ENCODE measurements at places on chromosomes 4 and X.

DNA sequence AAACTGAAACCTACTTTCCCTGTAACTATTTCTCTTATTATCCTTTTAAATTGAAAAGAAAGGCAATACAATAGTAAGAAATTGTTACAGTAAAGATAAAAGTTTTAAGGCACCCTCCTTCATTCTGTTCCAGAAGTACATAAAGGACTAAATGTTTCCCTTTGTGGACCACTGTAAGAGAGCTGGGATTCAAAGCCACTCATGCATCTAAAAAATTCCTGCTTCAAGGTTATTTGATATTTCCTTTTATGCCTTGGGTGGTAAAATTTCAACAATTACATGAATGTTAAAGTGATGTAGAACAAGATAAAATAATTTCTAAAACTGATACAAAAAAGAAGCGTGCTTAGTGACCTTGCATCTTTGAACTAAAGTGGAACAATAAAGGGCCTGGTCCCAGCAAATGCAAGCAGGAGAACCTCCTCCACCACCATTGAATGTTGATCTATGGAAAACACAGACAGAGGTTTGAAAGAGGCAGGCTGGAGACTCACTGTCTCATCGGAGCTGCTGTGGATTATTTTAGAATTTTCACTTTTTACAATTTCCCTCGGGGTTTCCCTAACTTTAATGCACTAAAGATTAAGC is 42.3 kb upstream of the PRSS12 start:
- DNase-seq = no peak

GRCh38 chrX:14590693-14591424 is 61.5 kb downstream of the GLRA2 start:
- no peak for DNase-seq

DNA sequence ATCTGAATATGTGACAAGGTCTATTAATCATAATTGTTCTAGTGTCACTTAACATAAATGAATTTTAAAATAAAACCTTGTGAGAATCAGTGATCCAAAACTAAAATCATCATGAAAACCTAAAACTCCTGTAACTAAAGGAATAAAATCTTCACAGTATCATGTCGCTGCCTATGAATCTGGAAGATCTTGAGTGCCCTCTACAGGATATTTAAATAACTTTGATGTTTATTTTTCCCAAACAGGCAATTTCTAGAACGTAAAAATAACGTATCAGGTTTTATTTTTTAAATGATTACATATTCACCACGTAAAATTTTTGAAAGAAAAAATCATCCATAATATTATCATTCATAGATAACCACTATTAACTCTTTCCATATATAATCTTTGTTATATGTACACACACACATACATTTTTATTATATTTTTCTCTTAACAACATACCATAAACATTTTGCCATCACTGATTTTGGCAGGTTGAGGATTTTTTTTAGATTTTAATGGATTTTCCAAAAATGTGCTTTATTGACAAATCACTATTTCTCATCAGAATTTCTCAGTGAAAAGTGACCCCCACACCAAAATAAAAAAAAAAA is 79.6 kb downstream of the COMMD8 start:
- DNase-seq = peak; percentile 14

DNA sequence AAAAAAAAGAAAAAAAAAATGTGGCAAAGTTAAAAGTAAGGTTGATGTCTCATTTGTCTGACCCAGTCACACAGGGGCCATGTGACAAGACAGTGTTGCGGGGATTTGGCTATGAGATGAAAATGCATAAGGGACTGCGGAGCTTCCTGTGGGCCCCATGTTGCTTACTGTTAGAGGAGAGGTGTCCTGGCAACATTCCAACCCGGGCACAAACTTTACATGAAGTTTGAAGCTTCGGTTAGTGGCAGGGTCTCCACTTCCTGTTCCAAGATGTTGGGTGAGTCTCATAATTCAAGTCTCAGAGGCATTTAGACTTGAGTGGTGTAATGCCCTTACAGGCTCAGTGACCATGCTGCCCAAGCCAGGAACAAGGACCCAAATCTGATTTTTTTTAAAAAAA is 111.3 kb downstream of the MAML3 start:
- DNase-seq = no peak

GRCh38 chrX:5976332-5976731 is 252.3 kb downstream of the NLGN4X start:
- no peak for DNase-seq

- no peak for DNase-seq
Measured at GRCh38 chr4:168240821-168241220, 77.7 kb downstream of the DDX60 start.

DNA sequence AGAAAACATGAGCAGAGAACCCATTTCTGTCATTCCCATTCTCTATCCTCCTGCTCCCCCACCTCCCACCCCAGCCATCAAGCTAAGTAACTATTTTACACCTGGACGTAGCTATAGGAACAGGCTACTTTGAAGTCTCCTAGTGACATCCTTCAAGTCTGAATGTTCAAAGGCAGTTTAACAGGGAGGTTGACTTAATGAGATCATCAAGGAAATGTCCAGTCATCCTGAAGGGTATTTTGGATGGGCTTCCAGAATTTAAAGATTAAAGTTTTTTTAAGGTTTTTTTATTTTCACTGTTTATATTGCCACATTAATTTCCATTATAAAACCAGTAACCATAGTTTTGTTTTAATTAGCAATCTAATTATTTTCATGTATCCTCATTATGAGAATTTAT is 41.1 kb downstream of the HPF1 start:
- DNase-seq = no peak

DNA sequence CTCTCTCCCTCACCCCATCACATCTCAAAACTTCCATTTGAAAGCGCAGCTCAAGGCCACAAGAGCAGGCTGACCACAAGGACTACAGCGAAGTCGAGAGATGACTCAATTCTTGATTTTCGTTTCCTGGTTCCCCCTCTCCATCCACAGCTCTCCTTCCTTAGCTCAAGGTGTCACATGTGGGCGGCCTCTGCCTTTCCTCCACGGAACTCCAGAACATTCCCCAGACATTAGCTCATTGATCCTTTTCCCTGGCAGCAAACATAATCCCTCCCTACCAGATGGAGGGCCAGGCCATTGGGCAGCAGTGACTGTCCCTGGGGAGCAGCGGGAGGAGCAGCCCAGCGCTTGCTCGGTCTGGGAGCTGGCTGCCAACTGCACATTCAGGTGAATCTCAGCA is 56.3 kb downstream of the CCDC149 start:
- no peak for DNase-seq

GRCh38 chr4:103012060-103012459 is 7.4 kb downstream of the SLC9B1 start:
- no peak for DNase-seq

- no peak for DNase-seq
Measured at GRCh38 chr4:139278912-139279759, 889 bp downstream of the MGARP start.

- DNase-seq = no peak
Measured at GRCh38 chr4:106978046-106978774, 57.9 kb downstream of the DKK2 start.

- no peak for DNase-seq
Measured at GRCh38 chr4:40908297-40908696, 158.5 kb downstream of the NSUN7 start.

DNA sequence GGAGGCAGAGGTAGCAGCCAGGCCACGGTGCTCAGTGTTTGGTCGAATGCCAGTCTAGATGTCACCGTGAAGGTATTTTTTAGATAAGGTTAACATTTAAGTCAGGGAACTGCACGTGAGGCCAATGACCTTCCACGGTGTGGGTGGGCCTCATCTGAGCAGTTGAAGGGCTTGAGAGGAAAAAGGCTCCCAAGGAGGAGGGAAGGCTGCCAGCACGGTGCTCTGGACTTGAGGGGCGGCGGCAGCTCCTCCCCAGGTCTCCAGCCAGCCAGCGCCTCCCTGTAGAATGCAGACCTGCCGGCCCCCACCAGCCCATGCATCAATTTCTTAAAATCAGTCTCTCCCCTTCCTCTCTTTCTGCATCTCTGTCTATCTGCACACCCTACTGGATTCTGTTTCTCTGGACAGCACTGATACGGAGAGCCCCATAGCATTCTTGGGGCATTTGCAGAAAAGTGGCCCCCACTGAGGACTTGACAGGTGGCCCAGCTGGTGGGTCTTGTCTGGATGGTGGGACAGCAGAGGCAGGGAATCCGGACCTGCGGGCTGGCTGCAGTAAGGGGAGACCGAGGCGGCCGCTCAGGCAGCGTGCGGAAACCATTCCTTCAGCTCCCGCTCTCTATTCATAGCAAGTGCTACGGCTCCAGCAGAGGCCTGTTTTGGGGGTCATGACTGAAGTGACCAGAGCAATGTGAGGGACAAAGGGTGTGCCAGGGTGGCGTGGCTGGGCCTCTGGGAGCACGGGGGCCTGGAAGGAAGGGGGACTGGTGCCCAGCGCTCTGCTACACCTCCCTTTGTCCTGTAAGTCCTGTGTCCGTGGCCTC is 7.9 kb upstream of the RGS12 start:
- no peak for DNase-seq

DNA sequence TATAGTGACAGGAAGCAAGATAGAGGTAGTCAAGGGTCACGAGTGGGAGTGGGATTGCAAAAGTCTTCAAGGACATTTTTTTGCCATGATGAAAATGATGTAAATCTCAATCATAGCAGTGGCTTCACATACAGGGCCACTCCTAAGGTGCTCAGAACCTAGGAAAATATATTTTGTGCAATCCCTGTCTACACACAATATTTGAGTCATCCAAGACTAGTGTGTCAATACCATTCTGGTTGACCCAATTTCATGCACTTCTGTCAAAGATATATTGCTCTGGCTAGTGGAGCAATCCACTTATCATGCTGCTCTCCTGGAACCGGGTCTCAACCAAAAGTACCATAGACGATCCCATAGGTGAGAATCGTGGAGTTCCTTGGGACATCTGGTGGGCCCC is 24.2 kb upstream of the XPNPEP2 start:
- no peak for DNase-seq

DNA sequence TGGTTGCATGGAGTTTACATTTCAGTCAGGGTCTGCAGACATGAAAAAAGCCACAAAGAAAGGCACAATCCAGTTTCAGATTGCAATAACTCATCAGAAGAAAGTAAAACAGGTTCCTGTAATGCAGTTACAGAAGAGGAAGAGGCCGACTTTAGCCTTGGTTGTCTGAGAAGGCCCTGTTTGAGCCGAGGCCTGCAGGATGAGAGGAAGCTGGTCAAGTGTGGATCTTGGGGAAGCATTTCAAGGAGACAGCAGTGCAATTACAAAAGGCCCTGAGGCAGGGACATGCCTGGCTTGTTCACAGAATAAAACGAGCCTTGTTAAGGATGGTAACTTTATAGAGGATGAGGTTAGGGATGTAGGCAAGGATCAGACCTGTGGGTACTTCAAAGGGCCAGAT is 62.4 kb downstream of the AFF2 start:
- no peak for DNase-seq

DNA sequence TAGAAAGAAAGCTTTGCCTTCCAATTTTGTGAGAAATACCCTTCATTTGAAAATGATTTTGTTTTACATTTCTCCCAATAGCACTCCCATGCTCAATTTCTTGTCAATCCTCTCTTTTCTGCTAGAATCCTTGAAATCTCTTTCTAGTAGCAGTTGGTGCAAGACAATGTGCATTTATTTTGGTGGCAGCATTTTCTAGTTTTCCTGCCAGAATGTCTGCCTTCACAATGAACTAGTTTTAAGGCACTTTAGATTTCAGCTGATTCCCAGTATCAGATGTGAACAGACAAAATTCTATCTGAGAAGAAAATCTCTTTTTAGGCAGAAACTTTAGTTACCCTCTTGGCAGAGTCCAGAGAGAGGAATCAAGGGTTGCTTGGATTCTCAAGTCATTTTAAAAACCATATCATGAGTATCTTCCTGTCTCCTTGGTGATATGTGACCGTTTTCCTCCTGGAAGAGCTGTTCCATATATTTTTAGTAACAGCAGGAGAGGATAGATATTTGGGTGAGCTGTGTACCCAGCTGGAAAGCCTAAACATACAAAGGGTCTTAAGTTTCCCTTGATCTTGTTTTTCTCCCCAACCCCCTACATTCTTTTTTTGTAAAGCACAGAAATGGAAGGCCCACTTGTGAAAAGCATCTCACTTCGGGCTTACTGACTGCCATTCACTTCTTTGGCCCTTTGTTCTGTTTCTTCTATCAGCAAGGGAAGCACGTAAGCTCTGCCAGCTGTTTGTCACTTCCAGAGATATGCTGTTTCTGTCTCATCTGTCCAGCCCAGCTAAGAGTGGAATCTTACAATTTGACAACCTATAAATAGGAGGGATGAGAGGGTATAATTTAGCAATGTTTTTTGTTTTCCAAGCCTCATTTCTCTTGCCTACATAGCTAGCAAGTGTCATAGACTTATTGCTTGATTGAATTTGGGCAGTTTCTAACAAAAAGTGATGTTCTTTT is 38.7 kb downstream of the TSPAN7 start:
- no peak for DNase-seq

GRCh38 chr4:164943192-164943591 is 34.3 kb downstream of the TRIM61 start:
- no peak for DNase-seq

DNA sequence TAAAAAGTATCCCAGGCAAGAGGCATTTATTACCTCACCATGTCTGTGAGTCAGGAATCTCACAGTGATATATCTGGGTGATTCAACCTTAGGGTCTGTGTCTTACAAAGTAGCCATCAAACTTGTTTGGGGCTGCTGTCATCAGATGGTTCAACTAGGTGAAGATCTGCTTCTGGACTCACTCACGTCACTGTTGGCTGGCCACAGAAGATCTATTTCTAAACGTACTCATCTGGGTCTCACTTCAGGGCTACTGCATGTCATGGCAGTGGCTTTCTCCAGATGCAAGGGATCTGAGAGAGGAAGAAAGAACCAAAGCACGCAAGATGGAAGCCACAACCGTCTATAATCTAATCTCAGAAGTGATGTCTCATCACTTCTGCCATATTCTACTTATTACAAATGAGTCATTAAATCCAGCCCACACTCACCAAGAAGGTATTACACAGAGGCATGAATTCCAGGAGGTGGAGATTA is 267.8 kb upstream of the ANKRD50 start:
- no peak for DNase-seq

GRCh38 chr4:129747756-129748155 is 651.8 kb downstream of the C4orf33 start:
- DNase-seq = no peak

DNA sequence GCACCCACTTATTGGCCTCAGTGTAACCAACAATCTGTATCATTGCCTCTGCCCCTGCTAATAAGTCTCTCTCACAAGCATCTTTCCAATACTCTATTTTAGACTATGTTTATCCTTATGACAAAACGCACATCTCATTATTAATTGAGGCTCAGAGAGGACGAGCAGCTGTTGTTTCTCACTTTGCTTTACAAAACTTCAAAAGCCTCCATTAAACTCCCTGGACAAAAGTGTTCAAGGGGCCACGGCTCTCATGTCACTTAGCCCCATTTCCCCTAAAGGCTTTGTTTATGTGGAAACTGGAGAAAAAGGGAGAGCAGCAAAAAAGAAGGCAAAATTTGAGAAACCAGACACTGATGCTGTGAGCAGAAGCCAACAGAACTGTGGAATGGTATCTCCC is 180.0 kb upstream of the LNX1 start:
- DNase-seq = no peak

DNA sequence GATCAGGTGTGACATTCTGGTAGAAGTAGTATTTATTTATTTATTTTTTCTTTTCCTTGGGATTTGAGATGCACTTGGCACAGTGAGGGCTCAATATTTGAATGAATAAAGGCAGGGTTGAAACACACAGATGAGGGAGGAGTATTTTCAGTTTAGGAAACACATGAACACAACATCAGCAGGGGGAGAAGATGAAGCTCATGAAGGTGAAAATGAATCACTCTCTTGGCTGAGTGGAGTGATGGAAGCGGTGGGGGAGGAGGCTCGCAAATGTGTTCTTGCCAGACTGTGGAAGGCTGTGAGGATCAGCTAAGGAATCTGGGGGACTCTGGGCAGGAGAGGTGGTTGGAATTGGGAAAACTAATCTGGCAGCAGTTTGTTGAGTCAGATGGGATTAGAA is 55.3 kb downstream of the ARHGAP10 start:
- DNase-seq = no peak

Data from NCI-H460 (cell line).